Neural crest cell (in vitro differentiated cells): ENCODE measurements at places on chromosomes 1 and 21. TPM values are rescaled to one million over a fixed set of nuclear protein-coding genes. Genes with fewer than 3 reads are reported as not detected.
A peak's percentile ranks its signal among the peaks of the same experiment; 100 is the strongest.

DNA sequence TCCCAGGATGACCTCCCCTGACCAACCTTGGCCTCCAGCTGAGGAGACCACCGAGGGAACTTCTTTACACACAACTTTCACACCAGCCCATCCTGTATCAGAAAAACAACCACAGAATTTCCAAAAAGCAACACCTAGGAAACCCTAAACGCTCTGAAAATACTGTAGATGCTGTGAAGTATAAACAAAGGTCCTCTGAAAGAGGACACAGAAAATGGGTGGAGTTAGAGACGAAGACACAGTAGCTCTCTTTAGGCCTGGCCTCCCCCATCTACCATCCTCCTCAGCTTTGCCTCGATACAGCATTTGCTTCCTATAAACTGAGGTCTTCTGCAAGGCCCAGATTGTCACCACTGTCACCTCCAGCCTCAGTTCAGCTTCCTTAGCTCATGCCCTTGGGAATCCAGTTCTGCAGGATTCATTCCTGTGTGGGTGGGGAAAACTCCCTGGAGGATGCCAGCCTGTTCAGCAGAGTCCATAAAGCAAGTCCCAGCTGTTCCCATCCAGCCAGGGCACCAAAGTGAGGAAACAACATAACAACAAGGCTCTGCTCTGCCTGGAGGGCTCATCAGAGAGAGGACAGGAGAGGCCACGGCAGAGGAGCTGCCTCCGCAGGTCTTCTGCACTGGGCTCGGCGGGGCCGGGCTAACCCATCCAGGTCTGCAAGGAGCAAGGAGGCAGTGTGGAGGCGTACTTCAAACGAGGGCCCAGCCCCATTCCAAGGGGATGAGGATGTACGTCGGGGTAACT, 15.0 kb downstream of the PIK3C2B start:
- DNase-seq = no peak

- DNase-seq = no peak
Measured at GRCh38 chr1:22291494-22291893, 148.6 kb upstream of the WNT4 start.

DNA sequence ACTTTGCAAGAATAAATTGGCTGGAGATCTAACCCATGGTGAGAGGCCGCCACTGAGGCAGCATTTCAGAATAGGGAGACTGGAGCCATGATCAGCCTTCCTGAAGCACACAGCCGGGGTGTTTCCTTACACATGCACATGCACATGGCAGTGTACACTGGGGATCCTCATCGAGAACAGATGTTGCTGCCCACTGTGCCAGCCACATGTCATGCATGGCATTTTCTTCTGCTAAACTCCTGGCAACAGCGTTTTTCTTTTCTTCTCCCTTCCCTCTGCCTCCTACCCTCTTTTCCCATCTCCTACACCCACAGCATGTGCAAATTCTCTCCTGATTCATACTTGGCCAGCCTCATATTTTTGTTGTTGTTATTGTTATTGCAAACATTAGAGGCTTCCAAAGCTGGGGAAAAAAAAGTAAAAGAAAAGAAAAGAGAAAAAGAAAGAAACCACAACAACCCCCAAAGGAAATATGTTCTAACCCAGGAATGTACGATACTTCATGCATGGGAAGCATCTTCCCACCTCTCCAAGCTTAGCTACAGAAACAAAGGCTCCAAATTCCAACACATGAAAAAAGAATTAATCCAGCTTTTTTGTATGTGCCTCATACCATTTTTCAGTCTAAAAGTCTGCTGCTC, 344.0 kb downstream of the ASTN1 start:
- DNase-seq = no peak

DNA sequence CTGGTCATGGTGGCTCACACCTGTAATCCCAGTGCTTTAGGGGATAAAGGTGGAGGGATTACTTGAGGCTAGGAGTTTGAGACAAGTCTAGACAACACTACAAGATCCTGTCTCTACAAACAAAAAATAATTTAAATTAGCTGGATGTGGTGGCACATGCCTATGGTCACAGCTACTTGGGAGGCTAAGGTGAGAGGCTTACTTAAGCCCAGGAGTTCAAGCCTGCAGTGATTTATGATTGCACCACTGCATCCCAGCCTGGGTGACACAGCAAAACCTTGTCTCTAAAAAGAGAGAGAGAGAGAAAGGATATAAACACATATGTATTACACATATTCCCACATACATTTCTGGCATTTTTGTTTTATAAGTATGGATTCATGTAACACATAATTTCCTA, 325.2 kb downstream of the DUSP10 start:
- DNase-seq = no peak

GRCh38 chr1:72003092-72003491, 279.2 kb downstream of the NEGR1 start:
- DNase-seq = no peak

DNA sequence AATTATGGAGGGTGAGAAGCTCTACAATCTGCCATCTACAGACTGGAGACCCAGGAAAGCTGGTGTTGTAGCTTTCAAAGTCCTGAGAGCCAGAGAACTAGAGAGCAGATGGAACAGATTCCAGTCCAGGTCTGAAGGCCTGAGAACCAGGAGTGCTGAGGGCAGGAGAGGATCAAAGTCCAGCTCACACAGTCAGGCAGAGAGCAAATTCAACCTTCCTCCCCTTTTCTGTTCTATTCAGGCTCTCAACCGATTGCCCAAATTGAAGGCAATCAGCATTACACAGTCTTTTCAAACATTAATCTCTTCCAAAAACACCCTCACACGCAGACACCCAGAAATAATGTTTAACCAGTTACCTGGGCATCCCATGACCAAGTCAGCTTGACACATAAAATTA, 2.5 kb upstream of the TMPRSS2 start:
- no peak for DNase-seq

DNA sequence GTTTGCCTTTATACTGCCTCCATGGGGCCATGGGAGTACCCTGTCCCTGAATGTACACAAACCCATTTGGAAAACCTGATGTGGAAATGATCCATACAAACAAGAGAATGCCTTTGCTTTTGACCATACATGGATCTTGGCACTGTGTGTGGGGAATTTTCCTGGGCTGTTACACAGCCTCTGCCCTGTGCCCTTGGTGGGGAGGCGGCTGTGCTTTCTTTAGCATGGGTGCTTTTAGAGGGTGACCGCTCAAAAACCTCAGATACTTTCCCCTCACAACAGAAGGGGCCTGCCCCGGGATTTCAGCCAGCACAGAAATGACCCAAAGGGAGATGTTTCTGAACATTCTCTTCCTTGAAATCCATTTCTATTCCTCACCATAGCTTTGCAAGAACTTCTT, 194.8 kb downstream of the LMO4 start:
- DNase-seq = no peak

- DNase-seq = no peak
Measured at GRCh38 chr1:167500283-167500860, 18.0 kb downstream of the CD247 start.

- no peak for DNase-seq
Measured at GRCh38 chr1:50278410-50278809, 144.8 kb downstream of the DMRTA2 start.

DNA sequence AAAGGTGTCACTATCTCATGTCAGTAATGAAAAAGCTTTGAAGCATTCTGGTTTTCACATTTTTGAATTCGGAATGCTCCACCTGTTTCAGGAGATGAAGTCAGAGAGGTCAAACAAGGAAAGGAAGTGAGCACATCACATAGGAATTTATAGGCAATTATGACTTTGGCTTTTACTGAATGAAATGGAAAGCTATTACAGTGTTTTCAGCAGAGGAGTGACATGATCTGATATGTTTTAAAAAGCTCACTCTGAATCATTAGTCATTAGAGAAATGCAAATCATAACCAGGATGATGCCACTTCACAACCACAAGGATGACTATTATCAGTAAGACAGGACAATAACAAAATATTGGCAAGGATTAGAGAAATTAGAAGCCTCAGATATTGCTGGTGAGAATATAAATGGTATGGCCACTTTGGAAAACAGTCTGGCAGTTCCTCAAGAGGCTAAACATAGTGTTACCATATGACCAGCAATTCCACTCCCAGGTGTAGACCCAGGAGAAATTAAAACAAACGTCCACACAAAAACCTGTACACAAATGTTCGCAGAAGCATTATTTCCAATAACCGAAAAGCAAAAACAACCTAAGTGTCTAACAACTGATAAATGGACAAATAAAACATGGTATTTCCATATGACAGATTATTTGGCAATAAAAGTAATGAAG, 7.5 kb downstream of the TAF1A start:
- DNase-seq = no peak

DNA sequence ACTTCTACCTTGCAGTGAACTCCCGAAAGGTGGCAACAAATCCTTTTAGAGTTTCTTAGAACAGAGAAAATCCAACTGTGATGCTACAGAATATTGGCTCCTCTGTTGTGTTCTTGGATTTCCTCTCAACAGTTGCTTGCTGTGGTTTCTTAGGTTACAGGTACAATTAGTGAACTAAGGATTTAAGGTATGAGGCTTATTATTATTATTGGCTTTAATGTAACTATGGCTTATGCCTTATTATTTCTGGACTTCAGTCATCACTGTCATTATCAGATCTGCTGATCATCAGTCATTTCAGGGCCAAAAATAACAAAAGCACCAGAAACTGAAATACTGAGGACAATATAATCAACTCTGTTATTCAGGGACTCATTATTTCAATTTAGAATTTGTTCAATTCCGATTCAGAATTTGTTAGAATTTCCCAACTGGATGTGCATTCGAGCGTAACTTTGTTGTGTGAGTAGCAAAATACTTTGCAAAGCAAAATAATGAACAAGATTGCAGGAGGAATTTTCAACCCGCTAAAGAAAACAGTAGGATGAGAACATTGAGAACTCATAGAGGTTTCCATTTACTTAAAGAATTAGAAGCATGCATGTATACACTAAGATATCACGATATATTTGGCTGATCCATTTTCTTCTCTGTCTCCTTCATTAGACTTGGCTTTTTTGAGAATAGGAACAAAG, 65.5 kb upstream of the AK4 start:
- DNase-seq = no peak

DNA sequence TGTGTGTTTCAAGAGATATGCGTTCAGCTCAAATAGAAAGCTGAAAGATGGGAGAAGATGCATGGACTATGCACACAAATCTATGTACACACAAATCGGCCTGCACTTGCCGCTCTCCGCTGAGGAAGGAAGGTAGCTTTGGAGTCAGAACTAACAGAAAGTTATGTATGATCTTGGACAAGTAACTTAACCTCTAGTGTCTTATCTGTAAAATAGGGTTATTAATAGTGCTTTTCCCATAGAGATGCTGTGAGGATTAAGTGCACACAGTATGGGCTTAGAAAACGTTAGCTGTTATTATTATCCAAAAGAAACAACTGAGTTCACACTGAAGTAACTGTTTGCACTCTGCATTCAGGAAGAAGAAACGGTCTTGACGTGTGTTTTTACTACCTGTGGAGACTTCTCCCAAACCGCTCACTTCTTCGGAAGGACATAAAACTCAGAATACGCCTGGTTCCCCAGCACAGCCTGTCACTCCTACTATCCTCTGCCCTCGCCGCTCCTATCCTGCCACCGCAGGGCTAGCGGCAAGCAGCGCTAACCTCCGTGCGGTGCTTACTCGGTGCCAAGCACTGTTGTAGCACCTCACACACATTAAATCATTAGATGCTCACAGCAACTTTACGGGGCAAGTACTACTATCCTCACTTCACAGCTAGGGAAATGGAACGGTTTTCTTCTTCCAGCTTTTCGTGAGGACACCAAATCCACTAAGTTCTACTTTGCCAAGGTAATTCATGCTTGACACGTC, 1.3 kb downstream of the TGFBR3 start:
- peak; percentile 27 for DNase-seq

DNA sequence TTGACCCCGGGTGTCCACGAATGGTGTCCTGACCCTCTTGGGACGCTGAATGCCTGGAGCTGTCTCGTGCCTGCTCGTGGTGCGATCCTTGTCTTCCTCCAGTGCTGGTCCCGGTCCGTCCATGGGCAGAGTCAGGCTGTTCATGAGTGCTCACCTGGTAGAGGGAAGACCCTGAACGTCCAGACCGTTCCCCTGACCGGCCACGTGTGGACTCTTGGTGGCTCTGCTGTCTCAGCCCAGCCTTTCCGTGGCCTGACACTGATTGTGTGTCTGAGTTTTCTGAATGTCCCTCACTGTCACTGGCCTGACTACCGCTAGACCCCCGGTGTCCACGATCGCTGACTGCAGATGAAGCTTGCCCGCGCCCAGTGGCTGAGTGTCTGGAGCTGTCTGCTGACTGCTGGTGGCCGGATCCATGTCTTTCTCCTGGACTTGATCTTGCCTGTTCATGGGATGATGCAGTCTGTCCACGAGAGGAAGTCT, 11.7 kb downstream of the FLG start:
- DNase-seq = no peak

DNA sequence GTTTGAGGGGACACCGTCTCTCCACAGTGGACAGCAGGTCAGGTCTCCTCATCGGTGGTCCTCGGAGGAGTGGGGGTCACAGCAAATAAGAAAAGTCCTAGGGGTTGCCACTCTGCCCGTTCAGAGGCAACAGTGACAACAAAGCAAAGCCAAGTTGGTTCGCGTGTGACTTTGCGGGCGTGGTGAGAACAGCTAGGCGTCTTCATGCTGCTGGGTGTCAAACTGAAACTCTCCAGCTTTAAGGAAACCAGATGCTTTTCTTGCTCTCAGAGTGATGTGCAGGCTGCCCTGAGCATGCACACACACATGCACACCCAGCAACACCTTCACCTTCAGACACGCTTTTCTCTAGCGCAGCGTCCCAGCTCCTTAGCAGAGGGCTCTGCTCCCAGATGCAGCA, 70.1 kb upstream of the ARHGEF16 start:
- DNase-seq = no peak

DNA sequence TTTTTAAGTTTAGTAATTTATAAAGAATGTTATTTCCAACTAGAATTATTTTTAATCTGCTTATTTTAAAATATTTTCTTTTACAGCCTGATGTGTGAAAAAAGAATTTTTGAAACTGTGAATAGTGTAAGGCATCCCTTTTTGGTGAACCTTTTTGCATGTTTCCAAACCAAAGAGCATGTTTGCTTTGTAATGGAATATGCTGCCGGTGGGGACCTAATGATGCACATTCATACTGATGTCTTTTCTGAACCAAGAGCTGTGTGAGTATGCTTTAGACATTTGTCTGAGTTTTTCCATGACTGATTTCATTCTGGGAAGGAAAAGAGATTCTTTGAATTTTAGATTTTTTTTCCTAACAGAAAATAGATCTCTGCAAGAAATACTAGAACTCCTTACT, 77.9 kb downstream of the GTF2B start:
- DNase-seq = no peak

DNA sequence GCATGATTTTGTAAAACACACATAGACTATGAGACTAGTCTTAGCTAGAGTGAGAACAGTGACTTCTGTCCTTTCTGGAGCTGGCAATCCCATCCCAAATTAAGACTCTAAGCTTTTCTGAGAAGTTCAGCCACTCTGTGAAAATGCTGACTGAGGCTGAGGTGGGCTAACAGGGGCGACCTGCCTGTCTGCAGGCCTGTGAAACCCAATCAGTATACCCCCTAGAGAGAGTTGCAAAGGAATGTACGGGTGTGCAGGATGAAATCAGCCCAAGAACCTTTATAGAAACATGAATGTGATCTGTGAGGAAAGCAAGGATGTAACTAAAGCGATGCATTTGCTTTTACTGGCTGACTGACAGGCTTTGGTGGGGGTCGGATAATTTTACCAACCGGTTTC, 16.0 kb upstream of the TBX15 start:
- no peak for DNase-seq

Gene ITPKB
- 12.7 and 13.7 TPM in 2 replicates for total RNA-seq

Gene CYP4B1
- not detected in 2 replicates for total RNA-seq

Gene DESI2
- total RNA-seq = 46.5 and 49.2 TPM in 2 replicates

Gene OR2L8
- not detected in 2 replicates for total RNA-seq

Gene UBIAD1
- total RNA-seq = 20.9 and 22.0 TPM in 2 replicates

Gene TMEM183A
- total RNA-seq = 76.5 and 81.5 TPM in 2 replicates
